NCI-H2107 (cell line): ENCODE measurements at places on chromosomes 7 and 10.

GRCh38 chr7:151340794-151341356, 737 bp upstream of the NUB1 start:
- no peak for DNase-seq

DNA sequence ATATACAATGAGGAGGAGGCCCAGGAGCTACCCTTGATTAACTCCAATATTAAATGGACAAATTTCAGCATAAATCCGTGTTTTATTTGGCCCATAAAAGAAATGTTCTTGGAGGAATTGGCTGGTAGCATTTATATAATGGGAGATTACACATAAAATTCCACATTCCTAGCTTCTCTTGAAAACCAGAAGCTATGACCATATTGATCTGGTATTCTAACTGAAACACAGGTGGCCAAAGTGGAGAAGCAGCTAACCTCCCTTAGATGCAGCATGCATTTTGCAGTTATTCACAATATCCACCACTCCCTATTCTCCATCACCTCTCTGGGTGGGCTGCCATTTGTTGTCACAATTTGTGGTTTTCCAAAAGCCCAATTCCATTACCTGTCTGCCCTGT, 148.8 kb upstream of the CACNA2D1 start:
- no peak for DNase-seq

GRCh38 chr7:29564496-29565223, 1.0 kb downstream of the PRR15 start:
- no peak for DNase-seq

DNA sequence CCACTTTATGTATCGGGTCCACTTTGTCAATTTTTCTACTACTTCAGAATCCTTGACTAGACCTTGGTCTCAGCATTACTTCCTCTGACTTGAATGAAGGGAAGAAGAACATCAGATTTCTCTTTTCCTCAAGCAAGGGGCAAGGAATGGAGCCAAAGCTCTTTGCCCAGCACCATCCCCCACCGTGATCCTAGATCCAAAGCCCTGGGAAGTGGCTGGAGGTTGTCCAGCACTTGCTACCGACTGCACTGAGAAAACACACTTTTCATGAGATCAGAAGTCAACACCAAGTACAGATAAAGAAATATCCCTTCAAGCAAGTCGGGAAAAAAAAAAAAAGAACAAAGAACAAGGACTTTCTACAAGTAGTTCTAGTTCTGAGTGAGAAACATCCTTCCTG, 102.1 kb upstream of the DDC start:
- DNase-seq: no peak

GRCh38 chr7:90988996-90989765, 275.1 kb upstream of the FZD1 start:
- no peak for DNase-seq

- no peak for DNase-seq
These were observed 42.3 kb downstream of the PPP1R17 start for GRCh38 chr7:31729195-31729804.

DNA sequence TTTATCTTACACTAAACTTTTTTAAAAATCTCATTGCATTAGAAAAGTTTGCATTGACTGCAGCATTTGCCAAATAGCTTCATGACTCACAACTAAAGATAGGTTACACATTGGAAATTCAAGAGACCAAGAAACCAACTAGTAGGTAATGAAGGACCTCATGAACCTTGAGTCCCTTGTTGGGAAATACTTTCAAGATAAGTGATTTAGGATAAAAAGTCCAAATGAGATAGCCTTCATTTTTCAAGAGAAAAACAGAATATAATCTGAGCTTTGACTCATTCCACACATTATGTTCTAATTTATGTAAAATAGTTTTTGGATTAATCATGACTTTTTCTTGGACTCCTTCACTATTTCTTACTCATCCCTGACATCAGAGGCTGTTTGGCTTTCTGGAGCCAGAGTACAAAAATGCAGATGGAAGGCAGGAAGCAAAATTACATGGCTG, 13.1 kb upstream of the LIPF start:
- no peak for DNase-seq

GRCh38 chr10:30368065-30368718, 19.1 kb upstream of the MTPAP start:
- DNase-seq: no peak

GRCh38 chr10:78397786-78398185, 364.1 kb downstream of the RPS24 start:
- no peak for DNase-seq

GRCh38 chr7:106418526-106418925, 133.7 kb upstream of the NAMPT start:
- DNase-seq: no peak

DNA sequence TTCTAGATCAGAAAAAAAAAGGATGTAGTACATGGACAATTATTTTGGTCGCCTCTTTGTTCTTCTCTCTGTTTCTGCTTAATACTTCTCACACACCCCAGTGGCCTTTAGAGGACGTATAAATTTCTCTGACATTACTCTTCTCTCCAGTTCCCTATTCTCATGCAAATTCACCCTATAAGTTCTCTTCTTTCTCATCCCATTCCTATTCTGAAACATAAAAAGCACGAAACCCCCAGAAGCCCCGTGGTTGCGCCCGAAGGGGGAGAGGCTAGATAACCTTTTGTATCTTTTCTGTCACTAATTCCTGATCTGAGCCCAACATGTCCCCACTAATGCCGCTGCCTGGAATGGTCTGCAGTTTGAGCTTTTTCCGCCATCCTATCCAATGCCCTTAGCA, 136.9 kb downstream of the SKIDA1 start:
- no peak for DNase-seq

- no peak for DNase-seq
These were observed 834.3 kb upstream of the C7orf33 start for GRCh38 chr7:147756300-147756699.

DNA sequence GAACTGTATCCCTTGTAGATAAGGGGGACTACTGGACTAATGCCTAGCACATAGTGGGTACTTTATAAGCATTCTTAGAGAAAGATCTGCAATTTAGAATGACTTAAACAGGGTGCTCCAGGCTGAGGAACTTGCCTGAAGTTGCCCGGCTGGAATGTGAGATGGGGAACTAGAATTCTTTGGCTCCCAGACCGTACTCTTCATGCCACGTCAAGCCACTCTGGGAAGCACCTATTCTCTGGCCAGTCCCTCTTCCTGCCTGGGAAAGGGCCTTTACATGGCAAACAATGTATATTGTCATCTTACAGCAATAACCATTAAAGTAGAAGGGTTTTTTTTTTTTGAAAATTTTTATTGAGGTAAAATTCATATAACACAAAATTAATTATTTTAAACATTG, 34.5 kb downstream of the ATXN7L1 start:
- DNase-seq: no peak
